ENCODE measurements at places on chromosomes 16 and 17. TPM values are rescaled to one million over a fixed set of nuclear protein-coding genes. Genes with fewer than 3 reads are reported as not detected.

CAMKK1 gene
- 2.2 TPM for total RNA-seq

TNP2 gene
- total RNA-seq, result not detected

SGCA gene
- 2.3 TPM for total RNA-seq

DNAAF1 gene
- 0.19 TPM for total RNA-seq

G6PC1 gene
- not detected for total RNA-seq

KCNH4 gene
- total RNA-seq, result 0.39 TPM

CD79B gene
- total RNA-seq, result 24.8 TPM

HBA2 gene
- total RNA-seq, result not detected

CHP2 gene
- not detected for total RNA-seq

DNAJC7 gene
- 106 TPM for total RNA-seq

HSD17B1 gene
- 1.3 TPM for total RNA-seq

- DNase-seq, result peak; percentile 68
These were observed 56.8 kb upstream of the ARL4D start for GRCh38 chr17:43341715-43342588.

DNA sequence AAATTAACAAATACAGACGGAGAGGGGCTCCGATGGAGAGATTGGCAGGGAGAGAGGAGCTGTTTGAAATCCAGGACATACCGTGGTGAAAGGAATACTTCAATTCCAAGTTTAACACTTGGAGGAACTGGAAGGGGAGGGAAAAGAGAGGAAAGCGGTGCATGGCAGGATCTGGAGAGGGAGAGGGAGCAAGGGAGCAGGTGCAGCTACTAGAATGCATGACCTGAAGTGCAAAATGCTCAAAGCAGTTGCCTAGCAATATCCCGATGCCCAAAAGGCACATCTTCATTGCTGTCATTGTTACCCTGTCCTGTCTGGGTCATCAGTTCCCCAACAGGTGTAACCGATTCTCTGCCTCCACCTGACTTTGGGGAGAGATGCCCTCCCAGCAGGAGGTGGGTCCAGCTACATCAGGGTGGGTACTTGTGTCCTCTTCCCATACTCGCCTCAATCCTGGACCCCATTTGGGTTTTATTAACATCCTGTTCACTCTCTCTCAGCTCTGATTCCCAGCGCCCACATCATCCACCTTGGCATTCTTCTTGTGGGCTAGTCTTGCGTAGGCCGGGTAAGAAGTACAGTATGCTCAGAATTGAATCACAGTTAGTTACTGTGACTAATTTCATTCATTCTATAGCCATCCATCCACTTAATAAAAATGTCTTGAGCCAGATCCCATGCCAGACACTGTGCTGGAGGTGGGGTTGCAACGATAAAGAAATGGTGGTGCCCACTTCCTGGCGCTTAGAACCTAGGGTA, 37.4 kb upstream of the EMP2 start:
- DNase-seq, result no peak

GRCh38 chr17:45164734-45165269, 3.1 kb downstream of the HEXIM2 start:
- no peak for DNase-seq

- no peak for DNase-seq
These were observed 568 bp upstream of the TNK1 start for GRCh38 chr17:7380321-7380720.

GRCh38 chr17:42403150-42403549, 14.9 kb upstream of the STAT3 start:
- peak; percentile 76 for DNase-seq

DNA sequence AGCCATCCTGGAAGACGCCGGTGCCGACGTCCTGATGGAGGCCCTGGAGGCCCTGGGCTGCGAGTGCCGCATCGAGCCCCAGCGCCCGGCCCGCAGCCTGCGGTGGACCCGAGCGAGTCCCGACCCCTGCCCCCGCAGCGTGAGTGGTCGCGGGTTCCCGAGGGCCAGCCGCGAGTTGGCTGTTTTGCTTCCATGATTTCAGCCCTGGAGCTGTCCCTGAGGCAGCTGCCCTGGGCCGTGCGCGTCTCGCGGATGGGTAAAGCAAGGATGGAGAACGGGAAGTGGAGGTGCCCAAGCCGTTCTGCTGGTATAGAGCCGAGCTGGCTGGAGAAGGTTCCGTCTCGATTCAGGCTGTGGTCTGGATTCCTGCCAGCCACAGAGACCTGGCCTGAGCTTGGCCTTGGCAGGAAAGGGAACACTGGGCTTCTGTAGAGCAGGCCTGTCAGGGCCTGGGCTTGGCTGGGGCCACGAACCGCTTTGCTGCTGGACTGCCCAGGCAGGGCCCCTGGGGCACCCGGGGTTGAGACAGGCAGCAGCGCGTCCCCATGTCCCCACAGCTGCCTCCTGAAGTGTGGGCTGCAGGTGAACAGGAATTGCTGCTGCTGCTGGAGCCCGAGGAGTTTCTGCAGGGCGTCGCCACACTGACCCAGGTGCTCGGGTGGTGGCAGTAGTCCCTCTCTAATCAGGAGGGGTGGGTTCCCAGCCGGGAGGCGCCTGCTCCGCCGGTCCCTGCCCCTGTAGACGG, 941 bp upstream of the MRPS34 start:
- peak; percentile 41 for DNase-seq

DNA sequence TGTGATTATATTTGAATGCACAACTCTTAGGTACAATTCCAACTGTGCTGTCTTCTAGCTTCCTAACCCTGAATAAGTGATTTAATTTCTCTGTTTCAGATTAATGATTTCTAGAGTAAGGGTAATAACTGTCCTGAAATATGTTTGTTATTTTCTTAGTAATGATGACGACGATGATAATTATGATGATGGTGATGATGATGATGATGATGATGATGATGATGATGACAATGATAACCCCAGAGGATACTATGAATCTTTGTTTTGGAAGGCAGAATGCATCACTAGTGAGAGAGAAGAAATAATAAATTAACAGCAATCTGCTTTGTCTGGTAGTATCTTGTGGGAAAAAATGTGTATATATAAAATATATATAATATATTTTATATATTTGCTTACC, 317.1 kb upstream of the CDH8 start:
- no peak for DNase-seq

GRCh38 chr17:9389111-9389527, 186.5 kb downstream of the STX8 start:
- DNase-seq, result no peak

DNA sequence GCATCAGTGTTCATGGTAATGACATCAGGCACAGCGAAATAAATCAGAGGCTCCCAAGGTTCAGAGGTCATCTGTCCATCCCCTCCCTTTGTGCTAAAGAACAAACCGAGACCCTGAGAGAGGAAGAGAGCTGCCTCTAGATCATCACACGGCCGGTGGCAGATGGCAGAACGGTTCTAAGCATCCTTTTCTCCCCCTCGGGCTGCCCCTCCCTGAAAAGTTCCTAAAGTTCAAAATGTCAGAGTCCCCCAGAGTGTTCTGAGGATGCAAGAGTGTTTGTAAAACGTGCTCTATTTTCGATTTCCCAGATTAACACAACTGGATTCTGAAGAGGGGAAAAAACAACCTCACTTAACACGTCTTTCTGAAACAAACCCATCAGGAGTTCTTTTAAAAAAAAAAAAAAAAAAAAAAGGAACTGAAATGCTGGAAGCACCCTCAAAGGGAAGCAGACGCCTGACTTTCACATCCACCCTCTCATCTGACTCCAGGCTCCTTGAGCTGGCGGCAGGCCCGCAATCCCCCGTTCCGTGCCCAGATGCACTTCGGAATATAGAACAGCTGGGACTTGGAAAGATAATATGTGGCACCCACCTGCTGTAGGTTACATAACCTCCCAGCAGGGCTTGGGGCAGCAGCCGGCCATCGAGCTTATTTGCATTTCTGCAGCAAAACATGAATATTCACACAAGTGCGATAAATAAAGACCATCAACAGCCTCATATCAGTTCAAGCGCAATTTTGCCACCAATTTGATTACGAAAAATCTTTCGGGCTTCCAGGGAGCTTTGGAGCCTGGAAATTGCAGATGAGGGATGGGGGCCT, 115.5 kb upstream of the SMURF2 start:
- no peak for DNase-seq

- DNase-seq, result no peak
These were observed 36.1 kb downstream of the CYB5D2 start for GRCh38 chr17:4179071-4179470.

DNA sequence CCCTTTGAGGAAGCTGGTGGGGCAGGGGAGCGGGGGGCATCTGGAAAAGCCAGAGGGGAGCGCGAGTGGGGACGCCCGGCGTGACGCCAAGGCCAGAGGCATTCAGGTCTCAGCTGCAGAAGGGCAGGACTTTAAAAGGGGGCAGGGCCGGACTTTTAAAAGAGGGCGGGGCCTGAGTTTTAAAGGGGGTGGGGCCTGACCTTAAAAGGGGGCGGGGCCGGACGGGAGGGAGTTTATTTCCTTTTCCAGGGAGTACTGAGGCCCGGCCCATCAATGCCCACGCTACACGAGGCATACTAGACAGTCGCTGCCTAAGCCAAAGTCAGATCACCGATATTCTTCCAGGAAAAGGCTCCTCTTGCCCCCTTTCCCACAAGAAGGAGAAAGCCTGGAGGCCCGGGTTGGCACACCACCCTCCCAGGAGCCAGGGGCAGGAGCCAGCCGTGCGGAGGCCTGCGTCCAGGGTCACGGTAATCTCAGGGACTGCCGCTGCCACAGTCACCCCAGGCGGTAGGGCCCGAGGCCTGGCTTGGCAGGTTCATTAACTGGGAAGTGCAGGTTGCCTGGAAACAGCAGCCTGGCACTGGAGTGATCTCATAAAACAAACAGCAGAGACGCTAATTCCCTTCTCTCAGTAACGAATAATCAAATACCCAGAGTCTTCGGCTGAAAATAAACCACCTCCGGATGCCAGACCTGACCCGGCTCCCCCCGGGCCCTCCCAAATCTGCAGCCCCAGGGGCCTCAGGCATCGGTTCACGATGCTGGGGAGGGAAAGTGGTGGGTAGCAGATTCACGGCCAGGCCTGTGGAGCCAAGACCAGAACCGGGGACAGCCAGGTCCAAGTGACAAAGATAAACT, 90.7 kb downstream of the TIMM22 start:
- DNase-seq, result no peak

DNA sequence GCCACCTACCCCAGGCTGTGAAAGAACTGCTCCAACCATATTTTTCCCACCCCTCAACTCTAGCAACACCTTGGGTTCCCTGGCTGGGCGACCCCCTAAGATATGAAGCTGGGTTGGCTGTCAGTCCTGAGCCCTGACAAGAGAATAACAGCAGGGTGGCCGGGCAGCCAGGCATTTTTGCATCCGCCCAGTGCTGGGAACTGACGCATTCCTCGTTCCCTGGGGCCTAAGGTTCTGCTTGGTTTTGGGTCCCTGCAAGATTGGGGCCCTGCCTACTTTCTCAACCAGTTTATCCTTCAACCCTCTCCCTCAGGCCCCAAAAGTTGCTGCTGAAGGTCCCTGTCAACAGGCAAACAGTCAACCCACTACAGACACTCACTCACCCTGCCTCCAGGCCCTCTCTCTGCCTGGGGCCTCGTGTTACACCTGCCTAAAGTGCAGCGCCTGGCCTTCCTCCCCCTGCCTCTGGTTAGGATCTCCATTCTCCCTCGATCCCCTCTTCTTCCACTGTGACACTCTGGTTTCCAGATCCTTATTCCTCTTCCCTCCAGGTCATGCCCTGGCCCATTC, 151.5 kb downstream of the STX8 start:
- no peak for DNase-seq

DNA sequence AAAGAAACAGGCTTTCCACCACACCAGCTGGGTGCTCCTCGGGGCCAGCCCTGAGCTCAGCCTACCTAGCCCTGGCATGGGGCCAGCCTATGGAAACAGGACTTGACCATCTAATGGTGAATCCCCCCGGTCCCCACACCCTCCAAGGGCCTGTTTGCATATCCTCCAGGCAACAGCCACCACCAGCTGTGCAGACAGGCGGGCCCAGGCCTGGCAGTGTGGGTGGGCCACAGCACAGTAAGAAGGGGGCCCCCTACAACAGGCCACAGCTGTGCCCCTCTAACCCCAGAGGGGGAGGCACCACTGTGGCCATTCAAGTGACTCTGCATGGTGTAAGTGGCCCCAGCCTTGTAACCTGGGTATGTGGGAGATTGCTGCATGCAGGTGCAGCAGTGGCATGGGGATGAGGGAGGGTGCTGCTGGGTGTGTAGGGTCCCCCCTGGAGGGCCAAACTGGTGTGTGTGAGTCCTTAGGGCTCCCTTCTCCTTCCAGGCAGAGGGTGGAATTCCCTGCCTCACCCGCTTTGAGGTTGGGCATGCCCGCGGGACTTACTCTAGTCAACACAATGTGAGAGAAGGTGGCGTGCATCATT, 148.2 kb downstream of the C16orf78 start:
- no peak for DNase-seq

GRCh38 chr16:49287572-49287971, 5.9 kb upstream of the CBLN1 start:
- no peak for DNase-seq

GRCh38 chr17:73720187-73720834, 76.1 kb upstream of the SDK2 start:
- DNase-seq, result peak; percentile 17

DNA sequence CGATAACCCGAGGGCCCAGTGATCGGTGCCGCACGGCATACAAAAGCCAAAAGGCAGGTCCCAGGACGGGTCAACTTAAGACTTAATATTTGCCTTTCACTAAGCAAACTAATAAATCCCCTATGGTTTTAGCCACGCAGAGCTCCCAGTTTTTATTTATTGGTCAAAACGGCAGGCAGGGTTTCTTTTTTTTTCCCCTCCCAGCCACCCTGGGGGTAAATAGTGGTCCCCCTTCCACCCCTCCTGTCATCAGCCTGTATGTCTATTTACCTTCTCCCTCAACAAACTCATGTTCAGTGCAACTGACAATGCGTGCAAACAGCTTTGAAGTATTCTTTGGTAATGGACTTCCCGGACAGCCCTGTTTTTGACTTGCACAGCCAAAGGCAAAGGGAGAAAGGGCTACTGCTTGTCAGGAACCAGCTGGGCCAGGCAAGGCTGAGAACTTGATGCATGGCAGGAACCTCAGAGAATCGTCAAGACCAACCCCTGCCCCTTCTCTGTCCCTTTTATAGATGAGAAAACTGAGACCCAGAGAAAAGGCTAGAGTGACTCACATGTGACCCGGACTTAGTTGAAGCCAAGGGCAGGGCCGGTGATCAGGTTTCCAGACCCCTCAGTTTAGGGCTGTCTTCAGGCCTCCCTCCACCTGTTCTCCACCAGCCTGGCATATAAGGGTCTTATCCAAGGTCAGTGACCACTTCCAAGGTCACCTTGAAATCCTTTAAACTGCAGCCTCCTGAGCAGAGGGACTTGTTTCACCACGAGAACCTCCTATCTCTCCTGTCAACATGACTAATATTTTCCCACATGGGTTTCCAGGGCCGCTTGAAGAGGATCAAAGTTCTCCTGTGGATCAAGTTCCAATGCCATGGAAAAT, 279.0 kb downstream of the SOX9 start:
- no peak for DNase-seq

DNA sequence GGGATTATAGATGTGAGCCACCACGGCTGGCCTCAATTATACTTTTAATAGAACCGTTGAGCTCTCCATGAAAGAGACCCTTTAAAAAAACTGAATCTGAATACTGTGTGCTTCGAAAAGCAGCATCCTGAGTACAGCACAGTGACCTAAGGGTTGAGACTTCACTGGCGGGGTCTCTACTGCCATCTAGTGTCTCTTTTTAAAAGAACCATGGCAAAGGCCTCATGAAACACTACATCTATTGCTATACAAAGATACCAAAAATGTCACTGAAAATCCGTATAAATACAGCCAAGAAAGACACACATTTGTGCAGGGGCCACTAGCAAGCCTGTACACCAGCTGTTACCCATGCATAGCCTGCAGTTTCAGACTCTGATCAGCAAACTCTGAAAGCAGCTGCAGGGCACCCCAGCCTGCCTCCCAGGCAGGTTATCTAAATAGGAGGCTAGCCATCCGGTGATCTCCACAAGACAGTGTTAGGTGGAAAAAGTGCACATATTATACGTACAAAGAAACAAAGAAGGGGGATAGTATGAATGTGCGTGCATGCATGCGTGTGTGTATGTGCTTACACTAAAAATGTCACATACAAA, 35.3 kb downstream of the NPLOC4 start:
- peak; percentile 45 for DNase-seq

Measured in activated T-cell treated with anti-CD3 and anti-CD28 coated beads, Interleukin-2, amount 50 U/mL, for 72 hours (primary cell).